ENCODE measurements at places on chromosomes 6 and 20.

GRCh38 chr20:23027721-23028120, 7.4 kb upstream of the SSTR4 start:
- no peak overlapping the region for H3K27ac ChIP-seq
- peaks cover 4% of the 10 kb centered on the region for H3K27me3 ChIP-seq
- peaks cover 4% of the 10 kb centered on the region for H3K36me3 ChIP-seq
- no peak for DNase-seq

GRCh38 chr6:73929405-73929804, 233.4 kb downstream of the CD109 start:
- H3K4me1 ChIP-seq, result no peaks in the 10 kb centered on the region
- H3K27me3 ChIP-seq, result no peaks in the 10 kb centered on the region
- no peak overlapping the region for H3K27ac ChIP-seq
- no peak overlapping the region for H3K4me3 ChIP-seq
- no peaks in the 10 kb centered on the region for H3K36me3 ChIP-seq
- no peak for DNase-seq

- H3K27me3 ChIP-seq, result peaks cover 26% of the 10 kb centered on the region
- no peak overlapping the region for H3K4me3 ChIP-seq
- H3K4me1 ChIP-seq, result no peaks in the 10 kb centered on the region
- H3K36me3 ChIP-seq, result no peaks in the 10 kb centered on the region
- H3K27ac ChIP-seq, result no peak overlapping the region
Observed at GRCh38 chr6:132919045-132919860, 104.9 kb downstream of the RPS12 start.

- H3K27me3 ChIP-seq, result peaks cover 17% of the 10 kb centered on the region
- DNase-seq, result no peak
- no peak overlapping the region for H3K27ac ChIP-seq
- no peaks in the 10 kb centered on the region for H3K36me3 ChIP-seq
- H3K4me1 ChIP-seq, result peaks cover 4% of the 10 kb centered on the region
Observed at GRCh38 chr20:23627501-23627900, 10.3 kb downstream of the CST3 start.
